Stimulated activated CD8-positive, alpha-beta memory T cell treated with anti-CD3 and anti-CD28 coated beads, Interleukin-7, amount 100 ng/mL, for 1 hour (primary cell): ENCODE measurements at places on chromosomes 7 and 10.

DNA sequence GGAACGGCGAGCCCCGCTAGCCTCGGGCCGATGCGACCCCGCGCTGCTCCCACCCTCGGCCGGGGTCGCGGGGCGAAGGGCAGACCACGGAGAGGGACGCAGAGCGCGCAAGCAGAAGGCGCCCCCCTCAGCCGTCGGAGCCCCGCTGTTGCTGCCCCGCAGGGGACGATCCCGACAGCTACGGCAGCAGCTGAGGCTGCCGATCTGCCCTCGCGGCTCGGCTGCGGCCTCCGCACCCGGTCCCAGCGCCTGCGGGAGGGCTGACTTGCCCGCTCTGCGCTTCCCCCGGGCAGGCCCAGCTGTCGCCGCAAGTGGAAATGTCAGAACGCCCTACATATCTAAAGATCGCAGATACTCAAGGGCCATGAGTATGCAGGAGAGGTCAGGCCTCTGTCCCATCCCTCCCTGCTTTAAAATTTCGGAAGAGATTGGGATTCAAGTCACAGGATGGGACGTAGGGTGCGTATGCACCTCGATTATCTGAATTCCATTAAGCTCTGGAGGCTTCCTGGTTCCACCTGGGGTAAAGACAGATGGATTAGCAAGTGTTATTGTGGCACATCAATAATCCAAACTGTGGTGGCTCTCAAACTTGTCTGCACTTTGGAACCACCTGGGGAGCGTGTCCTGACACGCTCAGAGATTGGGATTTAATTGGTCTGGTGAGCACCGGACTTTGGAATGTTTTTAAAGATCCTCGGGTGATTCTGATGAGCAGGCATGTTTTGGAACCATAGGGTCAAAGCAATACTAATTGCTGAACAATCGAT is at the start of gene CRPPA:
CRPPA (minus strand) TSS at position 206 of the 770 bp plus-strand sequence. CDS start 216 bp downstream, outside the sequence.
- no peak for DNase-seq

- no peak for DNase-seq
These were observed 11.4 kb downstream of the FAM241B start for GRCh38 chr10:69641261-69641980.

- no peak for DNase-seq
These were observed 28.5 kb upstream of the FRAT2 start for GRCh38 chr10:97363071-97363470.

DNA sequence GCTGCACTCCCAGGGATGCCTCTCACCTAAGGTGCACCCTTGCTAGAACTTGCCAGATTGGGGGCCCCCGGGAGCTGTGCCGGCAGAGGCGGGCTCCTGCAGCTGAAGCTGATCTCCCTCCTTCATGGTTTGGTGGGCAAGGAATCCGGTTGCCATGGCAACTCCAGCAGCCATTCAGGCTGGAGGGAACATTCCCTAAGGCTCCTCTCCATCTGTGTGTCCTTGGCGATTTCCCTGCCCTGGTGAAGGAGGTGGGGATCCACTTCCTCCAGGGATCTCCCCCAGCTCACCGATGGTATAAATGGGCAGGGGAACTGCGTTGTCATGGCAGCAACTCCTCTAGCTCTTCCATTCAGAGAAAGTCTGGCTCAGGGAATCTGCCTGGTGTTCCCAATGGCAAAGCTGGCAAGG is 49.6 kb upstream of the GPR158 start:
- DNase-seq: no peak

GRCh38 chr7:34567906-34568305 is 90.1 kb upstream of the NPSR1 start:
- no peak for DNase-seq

- DNase-seq: no peak
These were observed 129.8 kb downstream of the GPR158 start for GRCh38 chr10:25304606-25305005.
